Hippocampal formation (tissue), 2 donors: ENCODE measurements at places on chromosomes 16 and 17.

- DNase-seq = no peak
Measured at GRCh38 chr16:30478766-30479478, 6.4 kb downstream of the ITGAL start.

DNA sequence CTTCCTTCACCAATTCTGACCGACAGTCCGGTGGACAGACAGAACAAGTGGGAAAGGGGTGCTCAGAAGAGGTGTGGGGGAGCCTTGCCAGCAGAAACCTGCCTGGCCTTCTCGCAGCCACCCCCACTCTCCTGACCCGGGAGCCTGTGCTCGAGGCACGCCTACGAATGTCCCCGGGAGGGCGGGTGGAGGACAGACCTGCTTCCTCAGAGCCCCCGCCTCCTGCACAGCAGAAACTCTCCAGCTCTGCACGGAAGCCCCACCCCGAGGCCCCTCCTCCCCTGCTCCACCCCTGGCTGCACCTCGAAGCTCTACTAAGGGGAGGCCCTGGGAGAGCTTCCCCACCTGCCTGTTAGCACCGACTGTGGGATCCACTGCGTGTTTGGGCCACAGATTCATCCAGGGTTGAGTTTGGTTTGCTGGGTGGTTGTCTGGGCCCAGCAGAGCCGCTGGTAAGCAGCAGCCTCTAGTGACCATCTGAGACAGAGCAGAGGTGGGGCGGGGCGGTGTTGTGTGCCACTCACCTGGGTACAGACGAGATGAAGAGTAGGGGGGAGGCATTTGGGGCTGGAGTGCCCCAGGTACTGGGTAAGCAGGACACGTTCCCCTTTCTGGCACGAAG, 6.2 kb downstream of the TAF1C start:
- no peak for DNase-seq

GRCh38 chr16:84194470-84195200, 3.7 kb downstream of the ADAD2 start:
- no peak for DNase-seq

DNA sequence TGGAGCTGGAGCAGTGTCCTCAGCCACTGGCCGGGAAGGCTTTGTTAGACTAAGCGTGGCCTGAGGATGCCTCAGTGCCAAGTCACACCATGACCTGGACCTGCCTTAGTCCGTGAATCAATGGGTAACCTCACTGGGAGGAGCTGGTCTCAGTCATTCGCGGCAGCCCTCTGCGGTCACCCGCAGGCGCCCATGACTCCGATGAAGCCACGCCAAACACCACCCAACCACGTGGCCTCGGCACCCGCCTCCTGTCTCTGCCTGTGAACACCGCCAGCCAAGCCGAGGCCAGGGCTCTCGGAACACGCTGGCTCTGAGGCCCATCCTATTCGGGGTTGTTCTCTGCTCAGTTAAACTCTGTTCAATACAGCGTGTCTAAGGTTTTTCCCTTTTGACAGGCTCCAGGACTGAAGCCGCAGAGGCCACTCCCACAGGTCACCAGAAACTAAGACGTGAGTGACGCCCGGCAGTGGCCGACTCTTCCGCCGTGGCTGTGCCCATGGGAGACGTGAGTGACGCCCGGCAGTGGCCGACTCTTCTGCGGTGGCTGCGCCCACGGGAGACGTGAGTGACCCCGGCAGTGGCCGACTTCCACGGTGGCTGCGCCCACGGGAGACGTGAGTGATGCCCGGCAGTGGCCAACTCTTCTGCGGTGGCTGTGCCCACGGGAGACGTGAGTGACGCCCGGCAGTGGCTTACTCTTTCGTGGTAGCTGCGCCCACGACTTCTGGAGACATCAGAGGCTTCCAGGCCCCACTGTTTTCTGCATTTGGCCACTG, 16.8 kb upstream of the PABPN1L start:
- DNase-seq = no peak

DNA sequence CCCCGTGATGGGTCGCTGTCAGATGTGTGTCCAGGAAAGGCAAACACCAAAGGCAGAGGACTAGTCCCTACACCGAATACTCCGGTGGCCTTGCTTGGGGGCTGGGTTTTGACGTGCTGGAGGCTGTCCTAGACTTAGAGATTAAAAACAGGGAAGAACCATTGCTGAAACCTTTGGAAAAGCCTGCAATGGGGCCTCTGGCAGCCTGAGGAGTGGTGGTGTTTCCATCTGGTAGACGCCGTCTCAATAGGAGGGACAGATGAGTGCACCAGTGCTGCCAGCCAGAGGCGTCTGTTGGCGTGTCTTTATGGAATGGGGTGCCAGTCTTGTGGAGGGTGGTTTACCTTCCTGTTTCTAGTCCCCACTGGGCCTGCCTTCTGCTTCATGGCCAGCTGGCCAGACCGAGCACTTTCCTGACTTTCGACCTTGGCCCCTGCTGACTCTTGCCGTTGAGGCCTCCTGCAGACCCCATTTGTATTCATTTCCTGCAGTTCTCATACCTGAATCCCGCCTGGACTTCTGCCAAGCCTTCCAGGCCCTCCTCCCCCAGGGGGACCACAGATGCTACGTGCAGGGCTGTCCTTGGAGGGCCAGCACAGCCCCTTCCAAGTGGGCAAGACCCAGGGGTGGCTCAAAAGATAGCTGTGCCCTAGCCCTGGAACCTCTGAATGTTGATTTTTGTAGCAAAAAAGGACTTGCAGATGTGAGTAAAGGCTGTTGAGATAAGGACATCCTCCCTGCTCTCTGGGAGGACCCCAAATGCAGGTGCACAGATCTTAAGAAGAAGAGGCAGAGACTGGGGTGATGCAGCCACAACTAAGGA, 1.9 kb upstream of the DNASE1 start:
- DNase-seq = no peak

DNA sequence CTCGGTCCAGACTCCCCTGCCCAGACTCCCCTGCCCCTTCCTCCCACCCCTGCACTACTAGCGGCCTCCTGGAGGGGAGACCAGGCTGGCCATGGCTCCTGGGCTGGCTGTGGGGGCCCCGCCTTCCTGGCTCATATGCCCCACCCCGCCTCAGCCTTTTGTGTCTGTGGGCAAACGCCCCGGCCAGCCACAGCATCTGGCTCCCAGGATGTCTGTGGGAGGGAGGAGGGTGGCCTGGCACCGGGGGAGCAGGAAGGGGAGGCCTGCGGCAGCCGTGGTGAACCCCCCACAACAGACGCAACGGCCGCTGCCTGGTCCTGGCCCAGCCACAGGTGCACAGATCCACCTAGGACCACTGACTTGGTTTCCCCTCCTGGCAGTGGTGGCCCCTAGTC, 32.9 kb downstream of the BAHCC1 start:
- no peak for DNase-seq

GRCh38 chr16:89748921-89749320, 27.6 kb downstream of the ZNF276 start:
- DNase-seq = no peak

DNA sequence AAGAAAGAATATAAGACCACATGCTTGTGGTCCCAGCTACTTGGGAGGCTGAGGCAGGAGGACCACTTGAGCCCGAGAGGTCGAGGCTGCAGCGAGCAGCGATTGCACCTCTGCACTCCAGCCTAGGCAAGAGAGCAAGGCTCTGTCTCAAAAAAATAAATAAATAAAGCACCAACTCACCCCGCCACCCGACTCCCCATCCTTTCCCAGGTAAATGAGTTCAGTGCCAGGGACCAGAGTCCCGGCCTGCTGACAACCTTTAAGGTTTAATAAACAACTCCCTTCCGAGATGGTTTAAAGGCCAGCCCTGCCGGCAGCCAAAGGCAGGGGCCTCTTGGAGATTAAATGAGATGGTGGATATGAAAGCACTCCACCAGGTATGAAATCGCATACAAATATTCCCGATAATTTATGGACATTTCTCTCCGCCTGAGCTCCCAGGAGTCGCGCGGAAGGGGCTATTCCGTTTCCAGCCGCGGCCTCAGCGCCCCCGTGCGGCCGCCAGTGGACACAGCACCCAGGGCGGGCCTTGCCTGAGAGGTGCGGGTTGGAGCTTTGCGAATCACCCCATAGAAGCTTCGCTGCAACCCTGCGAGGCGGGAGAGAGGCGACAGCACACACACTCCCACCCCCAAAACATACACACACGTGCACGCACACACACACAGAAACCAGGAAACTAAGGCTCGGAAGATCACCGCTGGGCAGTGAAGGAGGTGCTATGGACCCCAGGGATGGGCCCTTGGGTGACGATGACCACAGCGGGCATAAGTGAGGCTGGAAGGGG, 4.0 kb upstream of the RPL38 start:
- peak; percentile 55 for DNase-seq

DNA sequence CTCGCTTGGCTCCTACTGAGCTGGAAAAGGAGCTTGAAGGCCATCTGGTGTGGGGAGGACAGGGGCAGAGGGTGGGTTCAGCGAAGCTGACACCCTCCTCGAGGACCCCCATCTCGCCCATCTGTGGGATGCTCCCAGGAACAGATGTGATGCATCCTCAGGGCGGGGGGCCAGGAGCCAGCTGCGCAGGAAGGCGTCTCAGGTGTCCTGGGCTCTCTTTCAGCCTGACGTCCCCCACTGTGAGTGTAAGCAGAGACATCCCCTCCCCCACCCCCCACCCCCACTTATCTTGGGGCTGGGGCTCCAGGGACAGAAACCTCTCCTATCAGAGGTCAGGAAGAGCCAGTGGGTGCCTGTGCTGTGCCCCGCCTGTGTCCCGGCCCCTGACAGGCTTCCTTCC, 16.2 kb downstream of the KIF19 start:
- no peak for DNase-seq

DNA sequence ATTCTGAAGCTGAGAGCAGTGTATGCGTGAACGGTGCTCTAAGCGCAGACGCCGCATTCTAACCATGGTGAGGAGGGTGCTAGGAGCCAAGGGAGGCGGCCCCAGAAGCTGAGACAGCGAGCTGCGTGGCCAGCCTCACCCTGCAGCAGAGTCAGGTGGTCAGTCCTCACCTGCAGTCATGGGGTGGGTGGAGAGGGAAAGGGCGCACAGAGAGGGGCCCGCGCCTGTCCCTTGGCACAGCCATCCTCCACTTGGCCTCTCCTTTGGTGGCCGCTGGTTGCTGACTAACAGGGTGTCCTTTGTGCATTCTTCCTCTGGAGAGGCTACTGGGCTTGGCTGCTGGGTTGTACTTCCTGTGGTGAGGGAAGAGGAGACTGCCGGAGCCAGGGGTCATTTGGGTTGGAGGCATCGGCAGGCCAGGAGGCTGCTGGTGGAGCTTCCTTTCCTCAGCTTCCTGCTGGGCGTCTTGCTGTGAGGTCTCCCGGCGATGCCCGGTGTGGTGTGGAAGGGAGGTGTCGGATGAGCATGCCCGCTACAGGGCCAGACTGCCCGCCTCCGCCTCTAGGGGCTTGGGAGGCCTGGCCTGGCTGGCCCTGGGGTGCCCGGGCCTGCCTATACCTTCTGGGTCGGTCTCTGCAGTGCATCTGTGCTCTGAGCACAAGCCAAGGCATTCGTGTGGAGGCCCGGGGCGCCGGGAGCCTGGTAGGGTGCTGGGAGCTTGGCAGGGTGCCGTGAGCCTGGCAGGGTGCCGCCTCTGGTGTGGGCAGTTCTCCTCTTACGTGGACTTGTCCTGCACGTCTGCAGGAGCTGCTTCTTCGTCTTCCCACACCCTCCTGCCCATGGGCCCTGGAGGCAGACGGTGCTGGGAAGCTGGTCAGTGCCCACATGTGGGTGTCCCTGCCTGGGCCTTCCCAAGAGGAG, 17.4 kb downstream of the RNF213 start:
- DNase-seq = no peak

DNA sequence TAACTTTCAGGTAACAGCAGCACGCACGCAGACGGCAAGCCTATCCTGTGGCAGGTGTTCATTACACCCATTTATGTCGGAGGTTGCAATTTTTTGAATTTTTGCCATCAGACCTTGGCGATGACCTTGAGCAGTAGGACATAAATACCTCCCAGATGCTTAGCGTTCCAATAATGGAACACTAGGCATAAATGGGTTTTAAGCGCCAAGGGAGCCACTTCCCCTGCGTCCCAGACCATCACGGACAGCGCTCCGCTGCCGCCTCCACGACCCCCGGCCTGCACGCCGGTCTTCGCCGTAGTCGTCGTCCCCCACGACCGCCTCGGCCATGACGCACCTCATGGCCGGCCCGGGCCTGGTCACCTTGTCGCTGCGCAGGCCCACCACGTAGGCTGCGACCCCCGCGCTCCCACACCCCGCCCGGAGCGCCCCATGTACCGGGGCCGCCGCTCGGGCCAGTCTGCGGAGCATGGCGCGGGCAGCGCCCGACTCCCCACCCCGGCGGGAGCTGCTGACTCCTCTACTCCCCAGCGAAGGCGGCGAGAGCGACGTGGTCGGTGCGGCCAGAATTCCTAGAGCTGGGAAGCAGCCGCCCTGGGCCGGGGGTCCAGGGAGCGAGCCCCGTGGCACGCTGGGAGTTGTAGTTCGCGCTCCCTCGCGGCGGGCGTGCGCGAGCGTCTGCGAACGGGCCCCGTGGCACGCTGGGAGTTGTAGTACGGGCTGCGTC, 22.7 kb downstream of the TMEM235 start:
- DNase-seq = peak; percentile 84

- no peak for DNase-seq
Measured at GRCh38 chr17:53133876-53134275, 688.9 kb upstream of the KIF2B start.

DNA sequence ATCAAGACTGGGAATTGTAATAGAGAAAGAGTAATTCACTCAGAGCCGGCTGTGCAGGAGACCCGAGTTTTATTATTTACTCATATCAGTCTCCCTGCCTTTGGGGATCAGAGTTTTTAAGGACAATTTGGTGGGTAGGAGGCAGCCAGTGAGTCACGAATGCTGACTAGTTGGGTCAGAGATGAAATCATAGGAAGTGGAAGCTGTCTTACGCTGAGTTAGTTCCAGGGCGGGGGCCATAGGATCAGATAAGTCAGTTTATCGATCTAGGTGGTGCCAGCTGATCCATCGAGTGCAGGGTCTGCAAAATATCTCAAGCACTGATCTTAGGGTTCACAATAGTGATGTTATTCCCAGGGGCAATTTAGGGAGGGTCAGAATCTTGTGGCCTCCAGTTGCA, 20.2 kb upstream of the GUCY2D start:
- no peak for DNase-seq

GRCh38 chr17:21282231-21282630, 2.3 kb upstream of the MAP2K3 start:
- no peak for DNase-seq

GRCh38 chr16:54425681-54426552, 139.3 kb upstream of the IRX3 start:
- DNase-seq = no peak

- DNase-seq = no peak
Measured at GRCh38 chr17:82836823-82837357, 2.9 kb downstream of the ZNF750 start.

DNA sequence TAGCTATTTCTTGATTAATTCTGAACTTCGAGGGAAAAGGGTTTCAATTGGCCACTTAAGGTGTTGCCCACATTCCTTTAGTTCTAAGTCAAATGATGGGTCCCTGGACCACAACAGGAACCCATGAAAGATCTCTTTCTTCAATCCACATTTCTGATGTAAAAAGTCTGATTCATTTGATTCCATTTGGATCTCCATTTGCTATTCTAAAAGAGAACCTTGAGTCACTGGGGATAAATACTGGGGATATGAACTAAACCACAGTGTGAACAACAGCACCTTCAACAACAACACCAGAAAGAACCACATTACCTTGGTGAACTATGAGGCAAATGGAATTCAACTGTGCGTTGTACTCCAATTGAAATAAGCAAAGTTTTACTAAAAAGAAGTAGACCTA, 108.9 kb upstream of the IRX5 start:
- no peak for DNase-seq
